ENCODE measurements at places on chromosomes 13 and 19.
A peak's percentile ranks its signal among the peaks of the same experiment; 100 is the strongest.

- no peak for DNase-seq
These were observed 132.5 kb upstream of the ZNF91 start for GRCh38 chr19:23527797-23528196.

DNA sequence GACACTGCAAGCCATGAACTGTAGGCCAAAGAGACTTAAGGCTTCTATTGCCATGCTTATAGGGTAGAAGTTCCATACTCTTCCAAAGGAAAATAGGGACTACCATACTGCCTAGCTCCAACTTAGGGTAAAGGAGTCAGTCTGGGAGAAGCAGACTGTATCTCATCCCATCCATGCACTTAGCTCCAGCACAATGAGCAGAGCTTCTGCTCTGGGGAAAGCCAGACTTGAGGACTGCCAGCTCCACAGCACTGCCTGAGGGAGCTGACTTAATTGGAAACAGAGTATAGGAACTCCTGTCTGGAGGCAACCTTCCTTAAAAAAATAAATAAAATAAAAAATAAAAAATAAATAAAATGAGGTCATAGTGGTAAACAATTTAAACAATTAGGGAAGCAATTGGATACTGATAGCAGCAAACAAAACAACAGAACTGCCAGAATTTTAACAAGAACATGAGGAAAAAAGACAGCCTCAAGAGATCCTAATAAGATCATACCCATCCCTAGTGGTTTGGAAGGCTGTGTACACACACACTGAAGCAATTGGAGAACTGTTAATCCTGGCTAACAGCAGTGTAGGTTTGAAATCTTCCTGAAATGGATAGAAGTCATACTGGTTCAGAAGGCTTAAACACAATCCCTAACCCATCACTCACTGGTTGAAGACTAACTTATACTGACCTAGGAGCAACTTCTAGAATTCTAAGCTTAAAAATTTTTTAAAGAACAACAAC lies 550.1 kb downstream of the TBC1D4 start:
- no peak for DNase-seq

- no peak for DNase-seq
These were observed 8.9 kb downstream of the MED25 start for GRCh38 chr19:49827034-49827433.

DNA sequence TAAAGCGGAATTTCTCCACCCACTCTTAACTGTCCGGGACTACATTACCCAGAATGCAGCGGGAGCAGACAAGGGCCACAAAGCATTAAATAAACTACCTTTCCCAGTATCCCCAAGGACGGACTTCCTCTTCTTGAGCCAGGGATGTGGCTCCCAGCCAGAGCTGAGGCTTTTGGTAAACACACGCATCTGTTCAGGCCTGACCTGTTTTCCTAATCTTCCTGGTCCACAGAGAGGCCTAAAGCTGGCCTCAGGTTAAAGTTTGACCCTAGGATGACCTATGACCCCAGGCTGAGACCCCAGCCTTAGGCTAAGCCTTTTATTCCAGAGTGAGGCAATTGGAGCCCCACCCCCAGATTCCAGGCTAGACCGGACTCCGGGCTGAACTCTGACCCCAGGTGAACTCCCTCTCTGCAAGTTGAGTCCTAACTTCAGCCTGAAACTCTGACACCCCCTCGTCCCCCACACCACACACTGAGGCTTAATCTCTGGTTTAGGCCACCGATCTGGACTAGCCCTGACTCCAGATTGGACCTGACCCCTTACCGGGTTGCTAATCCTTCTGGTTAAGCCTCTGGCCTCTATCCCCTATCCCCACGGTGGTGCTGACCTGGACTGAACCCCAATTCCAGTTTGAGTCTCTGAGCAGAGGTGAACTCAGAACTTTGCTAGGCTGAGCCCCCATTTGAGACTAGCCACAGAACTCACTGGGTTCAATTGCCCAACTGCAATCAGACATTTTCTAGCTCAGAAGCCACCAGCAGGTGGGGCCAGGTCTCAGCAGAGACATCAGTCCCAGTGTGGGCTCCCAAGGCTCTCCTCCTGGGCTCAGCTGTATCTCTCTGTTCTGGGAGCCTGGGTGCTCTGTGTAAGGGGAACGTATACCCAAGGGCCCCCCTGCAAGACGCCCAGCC lies 750 bp upstream of the GPR108 start:
- DNase-seq, result no peak

- no peak for DNase-seq
These were observed 945.0 kb upstream of the PCDH20 start for GRCh38 chr13:62360609-62361008.

- no peak for DNase-seq
These were observed 293.5 kb downstream of the SPRY2 start for GRCh38 chr13:80047406-80047805.

GRCh38 chr19:28023064-28023463 lies 1189.9 kb downstream of the UQCRFS1 start:
- no peak for DNase-seq

GRCh38 chr19:5925830-5926427 lies 11.9 kb downstream of the CAPS start:
- DNase-seq, result no peak

GRCh38 chr19:1959928-1960589 lies 19.1 kb downstream of the CSNK1G2 start:
- DNase-seq, result no peak

DNA sequence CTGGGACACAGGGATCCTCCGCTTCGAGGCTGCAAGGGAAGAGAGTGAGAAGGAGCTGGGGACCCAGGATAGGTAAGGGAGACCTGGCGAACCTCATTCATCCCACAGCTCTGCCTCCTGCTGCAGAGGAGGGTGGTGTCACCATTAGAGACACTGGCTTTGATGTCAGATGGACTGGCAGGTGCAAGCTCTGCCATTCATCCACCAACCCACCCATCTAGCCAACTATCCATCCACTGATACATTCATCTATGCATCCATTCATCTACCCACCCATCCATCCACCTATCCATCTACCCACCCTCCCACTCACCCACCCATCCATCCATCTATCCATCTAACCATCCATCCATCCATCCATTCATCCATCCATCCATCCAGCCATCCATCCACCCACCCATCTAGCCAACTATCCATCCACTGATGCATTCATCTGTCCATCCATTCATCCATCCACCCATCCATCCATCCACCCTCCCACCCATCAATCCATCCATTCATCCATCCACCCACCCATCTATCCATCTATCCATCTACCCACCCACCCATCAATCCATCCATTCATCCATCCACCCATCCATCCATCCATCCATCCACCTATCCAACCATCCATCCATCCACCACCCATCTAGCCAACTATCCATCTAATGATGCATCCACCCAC lies 5.7 kb downstream of the C19orf33 start:
- no peak for DNase-seq

GRCh38 chr19:33440241-33440640 lies 66.7 kb downstream of the CEBPG start:
- no peak for DNase-seq

DNA sequence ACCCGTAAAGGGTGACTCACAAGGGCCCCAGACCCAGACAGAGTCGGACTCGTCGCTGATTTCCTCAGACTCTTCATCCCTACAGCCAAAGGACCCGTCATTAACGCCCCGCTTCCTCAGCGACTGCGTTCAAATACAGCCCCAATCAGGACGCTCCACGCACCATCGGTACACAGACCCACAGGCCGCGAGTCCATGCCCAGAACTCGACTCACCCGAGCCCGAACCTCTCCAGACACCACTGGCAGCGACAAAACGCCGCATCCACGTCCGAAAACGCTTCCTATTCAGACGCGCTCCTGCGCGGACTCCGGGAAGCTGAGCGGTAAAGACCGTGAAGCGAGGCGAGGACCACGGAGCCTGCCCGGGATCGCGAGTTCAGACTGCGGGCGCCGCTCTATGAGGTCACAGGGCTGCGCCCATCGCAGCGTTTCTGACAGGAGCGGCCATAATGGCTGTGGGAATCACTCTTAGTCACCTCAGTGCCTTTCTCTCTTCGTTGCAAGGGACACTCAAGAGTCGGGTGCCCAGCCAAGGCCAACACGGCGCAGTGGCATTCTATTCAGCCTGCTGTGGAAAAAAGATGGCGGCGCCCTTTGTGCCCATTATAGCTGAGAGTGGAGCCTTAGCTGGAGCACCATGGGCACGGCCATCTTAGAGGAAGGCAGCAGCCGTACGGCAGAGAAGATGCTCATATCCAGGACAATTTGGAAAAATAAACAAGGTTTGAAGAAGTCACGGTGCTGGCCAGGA lies at the start of gene ZNF614:
Gene ZNF614 (minus strand): TSS at position 353 of the 753 bp plus-strand sequence. CDS start 2,634 bp downstream, outside the sequence.
- peak; percentile 65 for DNase-seq

DNA sequence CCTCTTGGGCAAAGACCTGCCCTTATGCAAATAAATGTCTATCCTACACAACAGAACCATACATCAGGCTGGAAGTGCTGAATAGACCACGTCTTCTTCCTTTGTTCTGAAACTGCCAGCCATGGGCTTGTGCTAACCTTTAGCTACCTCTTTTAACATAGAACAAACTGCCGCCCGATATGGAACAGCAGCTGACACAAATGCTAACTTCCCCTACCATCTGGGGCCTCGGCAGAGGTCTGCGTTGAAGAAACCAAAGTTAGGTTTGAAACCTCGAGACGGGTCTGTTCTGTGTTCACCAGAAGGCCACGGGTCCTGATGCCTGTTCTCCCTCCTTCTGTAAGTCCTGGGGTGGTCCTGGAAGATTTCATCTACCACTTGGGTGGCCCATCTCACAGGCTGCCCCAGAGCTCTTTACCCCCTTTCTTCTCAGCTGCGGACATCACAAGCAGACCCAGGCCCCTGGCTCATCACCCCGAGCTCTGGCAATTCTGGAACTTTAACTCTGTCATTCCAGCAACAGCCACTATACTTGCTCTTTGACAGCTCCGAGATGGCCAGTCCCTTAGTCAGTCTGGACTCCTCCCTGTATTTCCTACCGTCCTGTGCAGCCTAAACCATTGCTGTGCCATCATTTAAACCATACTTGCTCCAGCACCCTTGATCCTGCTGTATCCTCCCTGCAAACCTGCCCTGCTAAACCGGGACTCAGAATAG lies 146.7 kb downstream of the USP12 start:
- DNase-seq, result no peak

DNA sequence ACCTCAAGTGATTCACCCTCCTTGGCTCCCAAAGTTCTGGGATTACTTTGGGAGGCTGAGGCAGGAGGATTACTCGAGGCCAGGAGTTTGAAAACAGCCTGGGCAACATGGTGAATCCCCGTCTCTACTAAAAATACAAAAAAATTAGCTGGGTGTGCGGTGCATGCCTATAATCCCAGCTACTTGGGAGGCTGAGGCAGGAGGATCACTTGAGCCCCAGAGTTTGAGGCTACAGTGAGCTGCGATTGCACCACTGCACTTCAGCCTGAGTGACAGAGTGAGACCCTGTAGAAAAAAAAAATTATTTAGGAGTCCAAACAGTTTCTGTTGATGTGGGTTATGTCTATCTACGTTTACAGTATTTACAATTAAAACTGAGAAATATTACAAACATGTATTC lies 6.7 kb downstream of the FOXA3 start:
- DNase-seq, result no peak

- no peak for DNase-seq
These were observed 25.9 kb downstream of the COMP start for GRCh38 chr19:18765224-18765623.

- peak; percentile 65 for DNase-seq
These were observed 94.9 kb upstream of the MCF2L start for GRCh38 chr13:112873851-112874750.

- no peak for DNase-seq
These were observed at the start of gene MEIS3 for GRCh38 chr19:47419030-47419783. MEIS3 (minus strand) TSS chr19:47419527; CDS start chr19:47419081, 446 bp downstream.

GRCh38 chr19:47310819-47311218 lies 1.2 kb downstream of the C5AR1 start:
- no peak for DNase-seq

DNA sequence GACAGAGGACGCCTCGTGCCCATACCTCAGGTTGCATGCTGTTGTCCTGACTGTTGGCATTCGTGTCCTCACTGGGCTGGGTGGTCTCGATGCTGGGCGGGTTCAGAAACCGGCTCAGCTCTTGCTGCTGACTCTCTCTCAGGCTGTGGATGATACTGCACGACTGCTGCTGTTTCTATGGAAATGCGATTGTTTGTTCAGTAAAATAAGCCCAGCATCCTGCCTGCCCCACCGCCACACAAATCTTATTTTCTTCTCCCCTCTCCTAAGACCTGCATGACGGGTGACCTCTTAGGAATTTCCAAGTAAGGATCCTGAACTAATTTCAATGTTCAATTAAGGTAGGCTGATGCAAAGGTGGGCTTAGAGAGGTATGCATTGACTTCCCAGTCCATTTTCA lies 356.5 kb downstream of the NALCN start:
- no peak for DNase-seq

DNA sequence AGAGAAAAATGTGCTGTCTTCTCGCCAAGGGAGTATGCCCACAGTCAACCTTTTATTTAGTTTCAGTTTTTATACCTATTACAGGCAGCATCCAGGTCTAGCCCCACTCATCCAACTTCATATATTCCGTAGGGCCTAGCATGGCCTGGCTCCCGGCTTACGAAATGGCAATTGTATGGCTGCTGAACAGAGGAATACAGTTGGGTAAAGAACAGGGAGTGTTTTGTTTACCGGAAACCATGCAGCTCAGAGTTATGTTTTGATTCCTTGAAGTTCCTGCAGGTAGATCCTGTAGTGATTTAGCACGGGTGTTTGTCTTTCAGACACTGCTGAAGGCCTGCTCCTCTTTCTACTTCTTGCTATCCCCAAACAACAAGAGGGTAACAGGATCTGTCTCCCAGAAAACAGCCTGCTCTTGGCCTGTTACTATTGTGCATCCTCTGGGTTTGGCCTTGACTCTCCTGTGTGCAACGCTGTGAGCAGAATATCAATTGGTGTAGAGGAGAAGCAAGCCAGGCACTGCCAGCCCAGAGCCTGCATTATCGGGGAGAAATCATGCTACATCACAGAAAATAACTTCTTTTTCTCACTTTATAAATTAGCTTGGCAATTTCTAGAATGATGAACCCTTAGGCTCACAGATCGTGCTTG lies 32.4 kb downstream of the OLFM4 start:
- DNase-seq, result no peak

DNA sequence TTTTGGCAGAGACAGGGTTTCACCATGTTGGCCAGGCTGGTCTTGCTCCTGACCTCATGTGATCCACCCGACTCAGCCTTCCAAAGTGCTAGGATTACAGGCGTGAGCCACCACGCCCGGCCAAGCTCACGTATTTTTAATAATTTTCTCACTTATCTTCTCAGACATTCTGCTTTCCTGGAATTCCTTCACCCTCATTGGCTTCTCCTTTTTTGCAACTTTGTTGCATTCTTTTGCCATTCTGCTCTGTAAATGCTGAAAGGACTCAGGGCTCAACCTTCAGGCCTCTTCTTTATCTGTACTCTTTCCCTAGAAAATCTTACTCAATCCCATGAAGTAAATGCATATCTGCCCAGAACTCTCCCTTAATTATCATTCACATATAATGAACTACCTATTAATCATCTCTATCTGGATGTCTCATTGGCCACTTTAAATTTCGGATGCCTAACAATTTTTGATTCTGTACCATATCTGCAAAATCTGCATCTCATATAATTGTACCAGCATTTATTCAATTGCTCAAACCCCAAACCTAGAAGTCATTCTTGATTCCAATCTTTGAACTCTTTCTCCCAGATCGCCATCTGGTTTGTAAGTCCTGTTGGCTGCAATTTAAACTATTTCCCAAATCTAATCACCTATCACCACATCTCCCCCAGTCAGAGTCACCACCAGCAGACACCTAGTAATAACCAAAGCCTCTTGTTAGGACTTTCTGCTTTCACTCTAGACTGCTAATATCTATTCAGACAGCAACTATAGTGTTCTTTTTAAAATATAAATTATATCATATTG lies 18.2 kb upstream of the OXGR1 start:
- DNase-seq, result no peak

GRCh38 chr13:100231176-100231575 lies 142.3 kb downstream of the PCCA start:
- DNase-seq, result no peak

Measured in stimulated activated CD8-positive, alpha-beta memory T cell treated with anti-CD3 and anti-CD28 coated beads, Interleukin-7, amount 100 ng/mL, for 1 hour (primary cell).